ENCODE measurements at places on chromosomes 7 and 10.

- no peak for DNase-seq
Measured at GRCh38 chr7:126495733-126496132, 757.0 kb downstream of the GRM8 start.

GRCh38 chr7:5217396-5217795 is 27.4 kb downstream of the WIPI2 start:
- no peak for DNase-seq

- no peak for DNase-seq
Measured at GRCh38 chr10:89699581-89700064, 1.8 kb upstream of the KIF20B start.

DNA sequence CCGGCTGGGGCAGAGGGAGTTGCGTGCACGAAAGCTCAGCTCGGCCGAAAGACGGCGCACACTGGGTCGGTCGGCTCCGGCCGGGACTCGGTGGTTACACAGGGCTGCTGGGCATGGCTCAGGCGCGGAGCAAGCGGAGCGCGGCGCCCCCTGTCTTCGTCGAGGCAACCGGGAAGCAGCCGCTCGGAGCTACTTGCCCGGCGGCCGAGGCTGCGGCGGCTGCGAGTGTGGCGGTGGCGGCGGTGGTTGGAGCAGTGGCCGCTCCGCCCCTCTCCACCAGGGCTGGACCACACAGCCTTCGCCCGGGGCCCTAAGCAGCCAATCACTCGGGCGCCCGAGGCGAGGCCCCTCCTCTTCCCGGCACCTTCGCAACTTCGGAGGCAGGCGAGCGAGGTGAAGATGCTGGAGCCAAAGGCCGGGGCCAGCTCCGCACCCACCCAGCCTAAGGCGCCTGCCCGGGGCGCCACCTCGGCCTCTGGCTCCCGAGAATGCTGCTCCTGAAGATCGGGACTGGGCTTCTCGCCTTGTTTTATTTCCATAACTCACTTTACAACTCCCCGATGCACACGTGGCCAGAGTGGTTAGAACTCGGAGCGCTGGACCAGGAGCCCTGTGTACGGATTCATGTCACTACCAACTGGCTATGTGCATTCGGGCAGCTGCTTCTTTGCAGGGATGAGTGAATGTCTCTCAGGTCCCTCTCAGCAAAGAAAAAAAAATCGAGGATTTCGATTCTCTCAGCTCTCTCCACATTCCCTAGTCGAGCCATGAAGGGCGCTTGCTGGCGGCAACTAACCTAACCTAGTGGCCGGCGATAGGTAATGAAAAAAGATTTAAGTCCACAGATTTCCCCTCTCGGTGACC is at the start of gene TLL2:
Gene TLL2 (minus strand): TSS at position 229 of the 864 bp plus-strand sequence. CDS start 241 bp downstream, outside the sequence.
- DNase-seq: peak; percentile 52

- DNase-seq: no peak
Measured at GRCh38 chr10:88764110-88764509, 4.3 kb downstream of the LIPN start.
